NCI-H524 treated with DMSO at 0.1 percent for 48 hours (cell line): ENCODE measurements at places on chromosomes 3 and 15.
A peak's percentile ranks its signal among the peaks of the same experiment; 100 is the strongest.

GRCh38 chr3:128051459-128051836 is 789 bp upstream of the SEC61A1 start:
- DNase-seq = no peak

DNA sequence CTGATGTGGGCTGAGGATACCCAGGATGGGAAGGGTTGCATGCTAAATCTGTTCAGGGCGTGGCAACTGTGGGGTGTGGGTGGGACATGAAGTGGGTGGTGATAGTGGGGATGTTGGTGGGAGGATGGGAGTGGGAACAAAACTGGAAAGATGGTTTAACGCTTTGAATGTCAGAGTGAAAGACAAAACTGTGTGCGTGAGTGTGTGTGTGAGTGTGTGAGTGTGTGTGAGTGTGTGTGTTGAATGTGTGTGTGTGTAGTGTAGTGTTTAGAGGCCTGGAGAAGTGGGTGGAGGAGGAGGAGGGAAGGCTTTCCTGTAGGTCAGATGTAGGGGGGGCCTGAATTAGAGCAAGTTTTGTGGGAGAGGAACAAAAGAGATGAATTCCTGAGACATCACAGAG is 44.2 kb upstream of the ONECUT1 start:
- DNase-seq = no peak

GRCh38 chr3:11543141-11543947 is 100.4 kb downstream of the VGLL4 start:
- no peak for DNase-seq

GRCh38 chr15:85795337-85796305 is 896 bp upstream of the KLHL25 start:
- DNase-seq = peak; percentile 92

GRCh38 chr3:43249405-43249804 is 36.9 kb upstream of the SNRK start:
- DNase-seq = no peak

DNA sequence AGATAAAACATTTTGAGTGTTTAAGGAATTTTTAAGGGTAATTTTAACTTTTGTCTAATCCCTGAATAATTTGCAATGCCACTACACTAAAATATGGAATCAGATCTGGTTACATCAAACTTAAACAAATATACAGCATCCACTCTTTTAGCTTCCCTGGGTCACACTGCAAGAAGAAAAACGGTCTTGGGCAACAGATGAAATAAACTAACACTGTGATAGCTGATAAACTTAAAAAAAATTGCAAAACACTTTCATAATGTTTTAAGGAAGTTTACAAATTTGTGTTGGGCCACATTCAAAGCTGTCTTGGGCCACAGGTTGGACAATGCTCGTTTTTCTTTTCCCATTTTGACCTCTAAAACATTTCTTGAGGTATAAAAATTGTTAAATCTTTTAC is 34.3 kb downstream of the CCDC66 start:
- no peak for DNase-seq

DNA sequence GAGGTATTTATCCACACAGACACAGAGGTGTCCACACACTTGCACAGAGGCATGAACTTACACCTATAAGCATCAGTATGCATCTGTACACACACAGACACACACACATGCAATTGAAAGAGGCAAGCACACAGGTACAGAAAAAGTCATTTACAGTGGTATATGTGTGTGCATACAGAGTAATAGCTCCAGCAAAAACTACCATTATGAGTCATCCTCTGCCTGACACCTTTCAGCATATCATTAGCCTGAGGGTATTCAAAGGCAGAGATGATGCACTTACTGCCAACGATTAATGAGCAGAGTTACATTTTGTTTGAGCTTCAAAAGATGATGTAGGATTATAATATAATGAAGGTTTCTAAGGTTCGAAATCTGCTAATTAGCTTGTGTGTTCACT is 100.3 kb upstream of the TPRG1 start:
- DNase-seq = no peak

GRCh38 chr3:121490161-121490560 is 55.6 kb downstream of the POLQ start:
- no peak for DNase-seq
